ENCODE measurements at places on chromosomes 3 and 15. TPM values are rescaled to one million over a fixed set of nuclear protein-coding genes. Genes with fewer than 3 reads are reported as not detected.

EFHB gene
- total RNA-seq = 0.41 TPM

AHSG gene
- 0.11 TPM for total RNA-seq

PPM1L gene
- total RNA-seq = 0.84 TPM

GOLGA8N gene
- total RNA-seq = 0.96 TPM

CKMT1B gene
- total RNA-seq = 7.6 TPM

MAP2K1 gene
- 73.0 TPM for total RNA-seq

ZNF445 gene
- total RNA-seq = 2.5 TPM

C3orf20 gene
- total RNA-seq = not detected

TTC21A gene
- total RNA-seq = 1.4 TPM

STARD9 gene
- total RNA-seq = 1.4 TPM

GP9 gene
- not detected for total RNA-seq

P2RY1 gene
- total RNA-seq = 0.36 TPM

FBXW12 gene
- total RNA-seq = not detected

LRRC31 gene
- total RNA-seq = not detected

BTD gene
- 15.5 TPM for total RNA-seq

EXD1 gene
- not detected for total RNA-seq

ATRIP gene
- total RNA-seq = 9.3 TPM

CCR8 gene
- total RNA-seq = not detected

GCSAM gene
- not detected for total RNA-seq

CACNA2D2 gene
- total RNA-seq = 0.28 TPM

RPL14 gene
- 664 TPM for total RNA-seq

HGD gene
- 17.6 TPM for total RNA-seq

PP2D1 gene
- total RNA-seq = not detected

MOBP gene
- not detected for total RNA-seq

GOLGA6L7 gene
- not detected for total RNA-seq

WDR76 gene
- total RNA-seq = 11.7 TPM

EPHA3 gene
- total RNA-seq = not detected

COL7A1 gene
- 175 TPM for total RNA-seq

P2RY14 gene
- total RNA-seq = not detected

TMIE gene
- 0.17 TPM for total RNA-seq

ACAN gene
- total RNA-seq = 0.26 TPM

CLRN1 gene
- total RNA-seq = not detected

SERINC4 gene
- 0.05 TPM for total RNA-seq

ROPN1 gene
- total RNA-seq = not detected

LRTM1 gene
- total RNA-seq = not detected

SLC12A1 gene
- not detected for total RNA-seq

SLCO3A1 gene
- 24.7 TPM for total RNA-seq

SLC38A3 gene
- 0.01 TPM for total RNA-seq

CIDEC gene
- 3.0 TPM for total RNA-seq

CLDN11 gene
- 0.14 TPM for total RNA-seq

MLF1 gene
- 24.0 TPM for total RNA-seq

GUCA1C gene
- total RNA-seq = not detected

CPNE9 gene
- total RNA-seq = not detected
